ENCODE measurements at places on chromosomes 7 and 10.

DNA sequence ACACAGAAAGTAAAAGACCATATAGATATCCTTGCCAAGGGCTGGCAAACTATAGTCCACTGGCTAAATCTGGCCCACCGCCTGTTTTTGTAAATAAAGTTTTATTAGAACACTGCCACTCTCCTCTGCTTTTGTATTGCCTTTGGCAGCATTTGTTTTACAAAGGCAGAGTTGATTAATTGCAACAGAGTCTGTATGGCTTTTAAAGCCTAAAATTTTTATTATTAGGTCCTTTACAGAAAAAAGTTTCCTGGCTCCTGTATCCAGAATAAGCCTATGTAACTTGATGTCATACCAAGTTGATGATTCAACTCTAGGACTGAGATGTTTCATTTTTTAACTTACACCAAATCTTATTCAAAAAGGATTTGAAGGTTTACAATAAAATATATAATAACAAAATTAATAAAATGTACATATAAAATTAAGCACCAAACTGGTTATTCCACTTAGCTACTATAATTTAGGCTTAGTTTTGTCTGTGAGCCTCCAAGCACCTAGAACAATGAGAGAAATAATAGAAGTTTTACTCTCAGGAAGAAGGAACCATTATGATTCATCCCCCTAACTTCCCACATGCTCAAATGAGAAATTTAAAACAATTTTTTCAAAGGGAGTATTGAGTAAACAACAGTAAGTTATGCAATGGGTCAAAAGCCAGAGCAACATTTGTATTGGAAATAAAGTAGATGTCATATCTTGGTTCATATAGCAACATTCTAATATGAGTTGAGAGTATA, 31.9 kb downstream of the CPED1 start:
- no peak for DNase-seq

DNA sequence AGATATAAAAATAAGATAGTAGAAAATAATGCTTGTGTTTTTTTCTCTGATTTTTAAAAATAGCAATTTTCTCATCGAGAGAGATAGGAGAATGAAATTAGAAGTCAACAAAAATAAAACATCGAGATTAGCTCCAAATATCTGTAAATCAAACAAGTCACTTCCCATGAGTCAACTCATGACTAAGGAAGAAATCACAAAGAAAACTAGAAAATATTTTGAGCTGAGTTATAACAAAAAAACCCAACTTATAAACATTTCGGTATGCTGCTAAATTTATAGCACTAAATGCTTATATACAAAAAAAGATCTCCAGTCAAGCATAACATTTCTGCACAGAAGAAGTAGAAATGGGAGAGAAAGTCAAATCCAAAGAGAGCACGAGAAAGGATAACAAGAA, 140.1 kb downstream of the ITGA8 start:
- no peak for DNase-seq

GRCh38 chr10:48740015-48740707, 55.5 kb downstream of the WDFY4 start:
- DNase-seq = no peak

DNA sequence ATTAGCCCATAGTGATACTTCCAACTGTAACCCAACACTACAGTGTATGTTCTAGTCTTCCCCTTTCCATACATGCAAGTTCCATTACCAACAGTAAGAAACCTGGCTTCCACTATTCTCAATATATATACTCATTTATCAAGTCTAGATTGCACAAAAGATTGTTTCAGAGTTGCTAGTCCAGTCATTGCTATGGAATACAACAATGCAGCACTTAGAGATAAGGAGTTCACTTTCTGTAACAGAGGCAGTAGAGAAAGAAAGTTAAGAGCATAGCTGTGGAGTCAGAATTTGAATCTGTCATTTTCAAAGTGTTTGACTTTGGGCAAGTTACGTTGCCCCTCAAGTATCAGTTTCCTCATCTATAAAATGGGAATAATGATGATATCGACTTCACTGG, 90.1 kb downstream of the RTKN2 start:
- no peak for DNase-seq

GRCh38 chr7:17520941-17521340, 222.5 kb downstream of the AHR start:
- no peak for DNase-seq

GRCh38 chr7:83466956-83467355, 182.0 kb downstream of the SEMA3E start:
- no peak for DNase-seq

- DNase-seq = no peak
Measured at GRCh38 chr7:105046414-105046813, 32.4 kb downstream of the KMT2E start.

- no peak for DNase-seq
Measured at GRCh38 chr10:24681572-24682088, 42.1 kb downstream of the ARHGAP21 start.

GRCh38 chr10:99929360-99929759, 80.4 kb downstream of the DNMBP start:
- DNase-seq = no peak

DNA sequence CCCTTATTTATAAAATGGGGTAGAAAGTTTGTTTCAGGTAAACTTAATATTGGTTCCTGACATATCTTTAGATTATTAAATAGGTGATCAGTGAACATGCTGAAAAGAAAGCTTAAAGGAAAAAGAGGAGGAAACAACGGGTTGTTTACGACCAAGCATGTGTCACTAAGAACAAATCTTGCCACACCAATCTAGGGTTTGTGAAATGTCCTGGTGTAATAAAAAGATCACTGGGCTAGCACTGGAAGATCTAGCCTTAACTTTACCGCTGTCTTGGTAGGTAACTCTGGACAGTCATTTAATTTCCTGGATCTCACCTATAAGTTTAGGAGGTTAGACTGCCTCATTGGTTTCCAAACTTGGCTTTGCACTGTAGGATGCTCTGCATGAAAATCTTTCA, 19.0 kb downstream of the VPS26A start:
- DNase-seq = no peak

DNA sequence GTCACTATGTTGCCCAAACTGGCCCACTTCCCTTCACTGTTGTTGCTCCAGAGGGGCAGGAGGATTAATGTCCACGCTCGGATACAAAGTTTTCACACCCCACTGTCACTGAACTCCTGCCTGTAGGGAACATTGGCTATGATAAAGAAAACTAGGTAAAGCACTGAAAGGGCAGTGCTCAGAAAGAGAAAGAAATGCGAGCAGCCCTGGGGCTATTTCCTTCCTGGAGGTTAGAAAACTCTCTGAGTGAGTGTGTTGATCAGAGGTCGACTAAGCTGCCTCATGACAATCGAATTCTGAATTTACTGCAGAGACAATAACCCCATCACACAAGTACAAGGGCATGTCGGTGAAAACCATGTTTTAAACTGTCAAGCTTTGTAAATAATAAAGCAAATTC, 227.2 kb upstream of the PITRM1 start:
- no peak for DNase-seq

DNA sequence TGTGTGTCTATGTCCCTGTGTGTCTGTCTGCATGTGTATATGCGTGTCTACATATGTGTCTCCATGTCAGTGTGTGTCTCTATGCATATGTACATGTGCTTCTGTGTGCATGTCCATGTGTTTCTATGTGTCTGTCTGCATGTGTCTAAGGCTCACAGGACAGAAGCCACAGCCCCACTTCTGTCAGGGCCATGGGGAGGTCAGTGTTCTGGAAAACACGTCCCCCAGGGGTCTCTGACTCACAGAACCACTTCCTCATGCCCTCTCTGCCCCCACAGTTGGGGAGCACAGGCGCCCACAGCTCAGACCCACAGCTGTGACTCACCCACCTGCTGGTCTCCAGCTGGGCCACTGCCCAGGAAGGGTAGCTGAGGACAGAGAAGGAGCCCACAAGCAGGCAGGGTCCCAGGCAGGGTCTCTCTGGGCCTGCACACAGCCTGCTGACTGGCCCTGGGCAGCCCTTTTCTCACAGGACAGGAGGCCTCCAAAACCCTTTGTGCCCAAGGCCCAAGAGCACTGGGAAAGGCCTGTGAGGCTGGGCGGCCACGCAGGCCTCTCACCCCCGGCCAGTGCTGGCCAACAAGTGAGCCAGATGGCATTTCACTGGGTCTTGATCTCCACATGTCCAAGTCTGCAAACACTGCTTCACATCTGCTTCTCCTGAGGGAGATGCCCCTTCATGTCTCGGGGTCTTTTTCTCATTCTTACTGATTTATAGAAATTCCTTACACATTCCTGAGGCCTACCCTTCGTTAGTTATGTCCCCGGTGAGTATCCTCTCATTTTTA, 102.9 kb upstream of the FAM20C start:
- peak; percentile 79 for DNase-seq

DNA sequence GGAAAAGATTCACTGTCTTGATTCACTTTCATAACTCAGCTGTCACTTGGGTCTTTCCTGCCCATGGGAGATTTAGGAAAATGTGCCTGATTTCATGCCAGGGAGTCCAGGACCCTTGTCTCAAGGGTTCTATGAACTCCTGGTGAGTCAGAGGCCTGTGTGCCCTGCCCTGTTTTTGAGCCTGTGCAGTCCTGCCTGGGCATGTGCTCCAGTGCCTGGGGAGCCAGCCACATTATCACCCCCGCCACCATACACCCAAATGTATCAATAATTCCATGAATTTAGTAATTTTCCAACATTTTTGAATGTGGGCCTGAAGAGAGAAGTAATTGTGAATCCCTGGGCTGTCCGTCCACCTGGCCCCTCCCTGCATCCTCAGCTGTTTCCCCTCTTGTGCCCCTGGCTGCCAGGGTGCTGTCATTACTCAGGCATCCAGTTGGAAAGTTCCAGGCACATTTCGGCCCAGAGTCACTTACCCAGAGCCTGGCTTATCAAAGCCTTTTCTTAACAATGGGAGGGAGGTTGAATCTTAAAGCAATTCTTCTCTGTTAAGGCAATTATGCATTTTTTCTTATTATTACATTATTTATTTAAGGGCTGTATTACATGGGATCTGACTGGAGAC, 287.8 kb upstream of the CDC14C start:
- DNase-seq = no peak

GRCh38 chr7:130995252-130996081, 261.5 kb upstream of the KLF14 start:
- DNase-seq = no peak

DNA sequence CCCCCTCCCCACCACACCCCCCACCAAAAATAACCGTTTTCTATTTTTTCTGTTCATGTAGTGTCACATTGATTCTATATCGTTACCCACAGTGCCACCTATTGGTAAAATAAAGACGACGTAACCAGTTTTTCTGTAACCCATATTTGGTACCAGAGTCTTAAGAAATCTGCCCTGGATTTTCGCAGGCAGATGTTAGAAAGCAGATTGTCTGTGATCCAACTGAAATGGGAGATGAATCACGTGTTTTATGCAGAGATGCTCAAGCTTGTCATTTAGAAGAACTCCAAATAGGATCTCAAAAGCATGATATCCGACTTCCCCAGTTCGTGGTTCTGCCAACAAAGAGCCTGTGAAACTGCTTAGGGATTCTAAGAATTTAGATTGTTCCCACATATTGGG, 261.1 kb upstream of the CSTF2T start:
- DNase-seq = no peak

DNA sequence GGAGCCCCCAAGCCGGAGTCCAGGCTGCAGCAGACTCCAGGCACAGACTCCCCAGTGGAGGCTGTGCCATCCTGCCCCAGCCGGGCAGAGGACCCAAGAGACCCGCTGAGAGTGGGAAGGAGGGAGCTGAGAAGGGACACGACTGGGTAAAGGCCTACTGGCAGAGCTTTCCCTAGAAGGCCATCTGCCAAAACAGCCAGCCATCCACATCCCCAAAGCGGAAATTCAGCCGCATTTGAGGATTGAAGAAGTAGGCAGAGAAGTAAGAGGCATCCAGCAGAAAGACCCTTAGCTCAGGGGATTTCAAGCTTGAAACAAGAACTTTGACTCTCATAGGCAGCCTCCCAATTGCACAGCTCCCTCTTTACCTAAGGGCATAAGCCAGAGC, 857 bp downstream of the CPXM2 start:
- no peak for DNase-seq

- DNase-seq = no peak
Measured at GRCh38 chr10:17836942-17837341, 27.8 kb downstream of the MRC1 start.

Data from thoracic aorta (tissue), 2 donors.